Renal cortical epithelial cell (primary cell): ENCODE measurements at places on chromosomes 5 and 9. TPM values are rescaled to one million over a fixed set of nuclear protein-coding genes. Genes with fewer than 3 reads are reported as not detected.
A peak's percentile ranks its signal among the peaks of the same experiment; 100 is the strongest.

DNA sequence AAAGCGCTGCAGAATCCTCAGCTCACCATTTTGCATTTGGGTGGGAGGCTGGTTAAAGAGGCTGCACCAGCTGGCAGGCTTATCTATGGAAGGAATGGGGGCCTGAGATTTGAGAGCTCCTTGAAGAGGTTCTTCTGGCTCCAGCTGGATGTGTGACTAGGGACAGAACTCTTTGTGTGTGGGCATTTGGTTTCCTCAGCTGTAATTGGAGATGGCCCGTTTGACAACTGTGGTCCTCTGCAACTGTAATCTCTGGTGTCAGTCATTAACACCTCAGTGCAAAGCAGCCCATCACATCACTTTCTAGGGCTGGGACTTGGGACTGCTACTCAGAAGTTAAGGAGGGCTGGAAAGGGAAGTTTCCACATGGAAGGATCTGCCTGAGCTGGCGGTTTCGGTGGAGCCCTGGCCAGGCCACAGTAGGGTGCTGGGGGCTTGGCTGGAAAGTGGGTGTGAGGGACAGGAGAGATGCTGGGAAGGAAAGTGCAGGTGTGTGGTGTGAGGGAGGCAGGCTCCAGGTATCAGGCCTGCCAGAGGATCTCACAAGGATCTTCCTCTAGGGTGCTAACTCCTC is 193.8 kb downstream of the GADD45G start:
- DNase-seq, result no peak

GRCh38 chr9:36748322-36748899 is 175.7 kb downstream of the MELK start:
- peak; percentile 28 for DNase-seq

GRCh38 chr5:142492781-142493281 is 168.0 kb upstream of the SPRY4 start:
- no peak for DNase-seq

- peak; percentile 42 for DNase-seq
Measured at GRCh38 chr5:102666164-102666946, 88.8 kb upstream of the PAM start.

The CDH6 gene
- total RNA-seq, result 207 and 416 TPM in 2 replicates

The TMEM174 gene
- 0.15 TPM in 1 of 2 replicates, not detected in the other for total RNA-seq

DNA sequence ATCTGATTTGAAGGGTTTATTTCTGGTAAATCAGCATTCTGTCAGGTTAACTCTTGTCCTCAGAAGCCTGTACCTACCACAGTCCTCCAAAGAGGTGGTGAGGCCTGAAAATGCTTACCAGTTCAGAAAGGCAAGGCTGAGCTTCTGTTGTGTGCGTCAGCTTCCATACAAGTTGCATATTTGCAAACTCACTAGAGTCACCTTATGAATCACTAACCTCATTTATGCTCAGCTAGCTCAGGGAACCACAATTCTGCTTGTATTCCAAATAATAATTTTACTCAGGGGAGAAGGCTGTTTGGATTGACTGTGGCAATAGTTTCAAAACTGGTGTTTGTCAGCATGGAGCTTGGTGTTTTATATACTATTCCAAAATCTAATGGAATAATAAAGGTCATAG is 355.1 kb upstream of the RFX3 start:
- DNase-seq, result peak; percentile 98

GRCh38 chr9:32069169-32069813 is 315.2 kb upstream of the ACO1 start:
- no peak for DNase-seq

DNA sequence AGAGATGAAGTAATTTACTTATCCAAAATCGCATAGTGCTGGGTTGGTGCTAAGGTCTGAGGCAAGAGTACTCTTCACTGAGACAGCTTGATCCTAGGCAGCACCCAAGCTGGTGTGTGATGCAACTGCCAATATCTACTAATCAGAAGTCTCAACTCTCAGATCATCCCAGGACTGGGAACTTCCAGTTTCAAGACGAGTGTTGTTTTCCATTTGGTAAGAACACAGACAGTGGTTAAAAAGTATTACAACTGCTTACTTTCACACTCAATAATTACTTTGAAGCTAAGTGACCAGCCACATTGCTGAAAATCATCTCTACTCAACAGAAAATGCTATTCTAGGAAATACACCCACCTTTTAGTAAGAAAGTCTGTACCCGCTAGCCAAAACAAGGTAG is 45.3 kb downstream of the FBXW11 start:
- no peak for DNase-seq

DNA sequence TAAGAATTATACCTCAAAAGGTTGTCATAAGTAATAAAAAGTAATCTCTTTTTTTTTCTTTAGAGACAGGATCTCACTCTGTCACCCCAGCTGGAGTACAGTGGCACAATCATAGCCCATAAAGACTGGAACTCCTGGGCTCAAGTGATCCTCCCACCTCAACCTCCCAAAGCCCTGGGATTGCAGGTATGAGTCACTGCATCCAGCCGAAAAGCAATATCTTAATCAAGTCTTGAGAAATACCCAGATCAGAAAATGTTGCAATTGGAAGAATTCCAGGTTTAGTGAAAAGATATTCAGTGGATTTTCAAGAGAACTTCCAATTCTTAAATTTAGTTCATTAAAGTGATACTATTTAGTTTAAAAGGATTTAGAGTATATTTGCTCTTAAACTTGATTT is 40.9 kb upstream of the IDNK start:
- peak; percentile 88 for DNase-seq

GRCh38 chr9:35811381-35812024 is 559 bp downstream of the SPAG8 start:
- no peak for DNase-seq

- peak; percentile 59 for DNase-seq
Measured at GRCh38 chr5:79436821-79437220, 77.1 kb downstream of the HOMER1 start.

GRCh38 chr5:168781941-168782571 is 202.9 kb upstream of the PANK3 start:
- no peak for DNase-seq

The PRDM9 gene
- total RNA-seq, result not detected in 2 replicates

DNA sequence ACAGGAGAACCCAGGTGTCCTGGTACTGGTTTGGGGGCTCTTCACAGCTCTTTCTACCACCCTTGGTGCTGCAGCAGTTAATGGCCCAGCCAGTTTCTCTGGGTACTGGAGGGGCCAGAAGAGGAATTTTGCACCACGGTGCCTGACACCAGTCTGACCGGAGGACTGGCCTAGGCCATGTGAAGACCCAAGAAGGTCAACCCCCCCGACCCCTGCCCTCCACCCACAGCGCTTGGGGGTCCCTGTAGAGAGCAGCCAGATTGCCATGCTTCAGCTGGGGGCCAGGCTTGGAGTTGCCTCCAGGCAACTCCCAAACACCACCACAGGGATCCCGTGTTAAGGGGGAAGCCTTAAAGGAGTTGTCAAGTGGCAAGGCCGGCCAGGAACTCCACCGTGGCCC is 6.2 kb downstream of the ARSI start:
- no peak for DNase-seq

DNA sequence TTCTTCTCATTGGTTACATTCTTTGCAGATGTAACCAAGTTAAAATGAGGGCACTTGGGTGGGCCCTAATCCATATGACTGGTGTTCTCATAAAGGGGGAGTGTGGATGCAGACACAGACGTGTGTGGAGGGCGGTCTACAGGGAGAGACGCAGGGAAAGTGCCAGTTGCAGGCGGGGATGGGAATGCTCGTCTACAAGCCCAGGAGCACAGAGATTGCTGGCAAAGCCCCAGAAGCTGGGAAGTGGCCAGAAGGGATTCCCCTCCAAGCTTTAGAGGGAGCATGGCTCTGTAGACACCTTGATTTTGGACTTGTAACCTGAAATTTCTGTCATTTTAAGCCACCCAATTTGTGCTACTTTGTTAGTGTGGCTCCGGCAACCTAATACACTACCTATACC is 96.8 kb upstream of the CTSL start:
- no peak for DNase-seq

- DNase-seq, result no peak
Measured at GRCh38 chr5:1338506-1339070, 6.3 kb downstream of the CLPTM1L start.

- DNase-seq, result no peak
Measured at GRCh38 chr5:176854164-176854563, 43.8 kb downstream of the UNC5A start.

DNA sequence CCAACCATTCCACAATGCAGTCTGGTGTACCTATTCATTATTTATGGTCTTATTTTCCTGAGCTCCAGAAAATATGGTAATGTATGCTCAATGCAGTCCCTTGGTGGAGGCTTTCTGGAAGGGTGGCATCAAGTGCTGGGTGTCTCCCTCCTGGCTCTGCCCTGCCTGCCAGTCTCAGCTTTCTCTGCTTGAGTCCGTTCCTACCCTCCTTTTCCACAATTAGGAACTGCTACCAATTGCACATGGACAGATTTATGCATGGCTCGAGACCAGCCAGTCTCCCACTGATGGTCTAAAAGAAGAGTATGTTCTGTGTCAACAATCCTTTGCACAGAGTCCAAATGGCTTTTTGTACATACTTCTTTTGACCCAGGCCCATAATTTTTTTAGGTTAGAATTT is 189.8 kb downstream of the TLE1 start:
- DNase-seq, result no peak

GRCh38 chr9:130780865-130781504 is 54.1 kb upstream of the ABL1 start:
- DNase-seq, result no peak

- DNase-seq, result no peak
Measured at GRCh38 chr9:136690806-136691261, 3.6 kb upstream of the AGPAT2 start.

- no peak for DNase-seq
Measured at GRCh38 chr9:79432485-79432884, 139.3 kb upstream of the TLE4 start.

DNA sequence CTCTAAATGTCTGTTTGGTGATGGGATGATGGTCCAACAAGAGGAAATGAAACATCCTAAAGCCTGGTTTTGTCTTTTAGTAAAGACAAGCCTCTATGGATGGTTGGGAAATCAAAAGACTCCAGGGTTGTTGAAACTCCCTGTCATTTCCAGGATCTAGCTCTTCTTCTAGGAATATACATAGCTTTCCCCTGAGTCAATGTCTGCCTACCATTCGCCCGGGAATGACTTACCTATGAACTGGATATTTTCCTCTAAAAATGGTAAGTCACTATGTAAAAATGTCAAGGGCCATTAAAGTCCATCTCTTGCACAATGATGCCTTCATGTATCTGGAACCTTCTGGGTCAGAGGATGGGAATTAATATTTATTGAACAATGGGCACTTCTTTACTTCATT is 11.1 kb upstream of the KIF12 start:
- DNase-seq, result peak; percentile 98

GRCh38 chr5:147796556-147797308 is 14.2 kb upstream of the JAKMIP2 start:
- peak; percentile 4 for DNase-seq

The SPINK1 gene
- 0.40 and 8.2 TPM in 2 replicates for total RNA-seq

The PIP5KL1 gene
- 0.65 and 2.1 TPM in 2 replicates for total RNA-seq

The PLPP7 gene
- 8.0 and 9.9 TPM in 2 replicates for total RNA-seq

DNA sequence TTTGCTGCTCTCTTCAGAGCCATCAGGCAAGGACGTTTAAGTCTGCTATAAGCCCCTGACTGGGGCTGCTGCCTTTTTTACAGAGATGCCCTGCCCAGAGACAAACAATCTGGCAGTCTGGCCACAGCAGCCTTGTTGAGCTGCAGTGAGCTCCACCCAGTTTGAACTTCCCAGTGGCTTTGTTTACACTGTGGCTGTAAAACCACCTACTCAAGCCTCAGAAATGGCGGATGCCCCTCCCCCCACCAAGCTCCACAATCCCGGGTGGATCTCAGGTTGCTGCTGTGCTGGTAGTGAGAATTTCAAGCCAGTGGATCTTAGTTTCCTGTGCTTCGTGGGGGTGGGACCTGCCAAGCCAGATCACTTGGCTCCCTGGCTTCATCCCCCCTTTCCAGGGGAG is 59.7 kb upstream of the SNCAIP start:
- DNase-seq, result no peak

GRCh38 chr5:110852053-110852452 is 113.2 kb downstream of the SLC25A46 start:
- peak; percentile 19 for DNase-seq

The GFI1B gene
- total RNA-seq, result not detected in 2 replicates

- DNase-seq, result no peak
Measured at GRCh38 chr5:93191035-93191817, 389.8 kb downstream of the NR2F1-AS1 start.

DNA sequence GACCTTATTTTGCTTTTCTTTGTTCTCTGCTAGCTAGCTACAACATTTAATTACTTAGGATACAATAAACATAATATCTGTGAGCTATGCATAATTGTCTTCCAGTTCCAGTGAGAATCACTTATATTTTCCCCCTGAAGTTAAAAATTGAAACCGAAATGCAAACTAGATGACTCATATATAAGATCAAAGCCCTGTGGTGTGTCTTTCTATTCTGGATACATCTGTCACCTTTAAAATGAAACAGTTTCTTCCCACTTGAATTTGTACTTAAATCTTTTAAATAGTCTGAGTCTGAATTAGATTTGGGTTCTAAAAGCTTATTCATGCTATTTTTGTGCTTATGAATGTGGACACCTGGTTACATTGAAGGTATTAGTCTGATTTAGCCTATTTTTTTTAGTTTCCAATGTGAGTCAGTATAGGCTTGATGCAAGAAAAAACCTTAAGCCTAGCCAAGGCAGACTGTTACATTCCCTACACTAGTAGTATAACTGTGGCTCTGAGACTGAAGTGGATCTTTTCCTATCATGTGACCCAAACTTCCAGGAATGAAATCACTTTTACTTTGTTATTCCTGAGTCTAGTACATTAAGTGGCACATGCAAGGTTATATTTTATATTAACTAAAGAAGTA is 703.5 kb upstream of the RGMB start:
- no peak for DNase-seq

DNA sequence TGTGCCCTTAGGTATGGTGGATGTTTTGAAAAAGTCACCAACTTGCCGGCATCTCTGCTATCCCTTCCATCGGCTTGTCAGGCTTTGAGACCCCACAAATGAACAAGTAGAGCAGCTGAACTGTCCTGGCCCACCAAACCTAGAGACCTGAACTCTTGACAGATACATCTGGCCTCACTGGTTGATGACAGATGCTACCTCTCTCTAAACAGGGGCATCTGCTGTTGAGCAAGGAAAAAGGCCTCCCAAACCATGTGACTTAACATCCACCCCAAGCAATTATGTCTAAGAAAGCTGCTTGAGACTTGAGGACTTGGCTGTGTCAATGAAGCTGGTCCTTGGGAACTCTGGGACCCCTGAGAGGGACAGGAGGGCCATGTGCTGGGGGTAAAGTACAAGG is 2.3 kb downstream of the CCNI2 start:
- DNase-seq, result no peak
